ENCODE measurements at places on chromosomes 3 and 15.

DNA sequence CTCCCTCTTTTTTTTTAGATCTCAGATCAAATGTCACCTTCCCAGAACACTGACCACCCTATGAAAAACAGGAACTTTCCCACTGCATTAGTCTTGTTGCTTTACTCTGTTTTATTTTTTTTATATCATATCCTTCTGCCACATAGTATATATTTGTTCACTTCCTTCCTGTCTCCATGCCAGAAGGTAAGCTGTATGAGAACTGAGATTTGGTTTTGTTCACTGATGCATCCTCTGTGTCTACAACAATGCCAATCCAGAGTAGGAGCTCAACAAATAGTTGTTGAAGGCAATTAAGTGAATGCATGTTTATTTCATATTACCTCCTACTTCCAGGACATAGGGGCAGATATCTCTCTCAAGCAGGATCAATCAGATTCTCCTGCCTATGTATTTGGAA is 114.4 kb downstream of the TPRG1 start:
- no peak for DNase-seq

DNA sequence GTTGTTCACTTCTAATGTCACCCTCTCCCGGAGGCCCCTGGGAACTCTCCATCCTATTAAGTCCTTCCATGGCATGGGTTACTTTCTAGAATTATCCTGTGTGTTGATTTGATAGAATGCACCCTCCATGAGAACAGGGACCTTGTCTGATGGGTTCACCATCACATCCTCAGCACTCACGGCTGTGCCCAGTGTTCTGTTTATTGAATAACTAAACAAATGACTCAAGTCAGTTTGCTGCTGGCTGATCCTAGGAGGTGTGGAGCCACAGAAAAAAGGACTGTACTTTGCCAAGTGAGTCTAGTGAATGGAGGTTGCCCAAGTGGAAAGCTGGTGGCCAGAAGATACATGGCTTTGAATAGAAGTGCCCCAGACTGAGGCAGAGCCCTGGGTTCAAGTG is 48.5 kb upstream of the RAB6B start:
- no peak for DNase-seq

DNA sequence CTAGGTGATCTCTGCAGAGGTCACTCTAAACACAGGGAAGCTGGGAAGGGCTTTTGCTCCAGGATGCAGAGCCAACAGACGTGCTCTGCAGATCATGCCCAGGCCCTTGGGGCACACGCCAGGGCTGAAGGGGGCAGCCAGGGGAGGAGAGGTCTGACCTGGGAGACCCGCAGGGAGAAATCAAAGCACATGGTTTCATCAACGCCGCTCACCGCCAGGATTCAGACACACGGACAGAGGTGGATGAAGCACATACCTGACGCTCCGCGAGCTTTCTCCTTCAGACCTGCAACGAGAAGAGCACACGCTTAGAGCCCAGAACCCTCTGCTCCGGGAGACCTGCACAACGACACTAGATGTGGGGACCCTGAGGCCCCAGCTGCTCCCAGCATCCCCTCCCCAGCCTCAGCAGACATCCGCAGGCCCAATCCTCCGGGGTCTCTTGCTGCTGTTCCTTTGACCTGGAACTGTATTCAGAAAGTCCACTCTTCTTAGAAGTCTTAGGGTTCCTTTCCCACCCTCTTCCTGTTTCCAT is 90.7 kb upstream of the IQSEC1 start:
- DNase-seq: no peak

DNA sequence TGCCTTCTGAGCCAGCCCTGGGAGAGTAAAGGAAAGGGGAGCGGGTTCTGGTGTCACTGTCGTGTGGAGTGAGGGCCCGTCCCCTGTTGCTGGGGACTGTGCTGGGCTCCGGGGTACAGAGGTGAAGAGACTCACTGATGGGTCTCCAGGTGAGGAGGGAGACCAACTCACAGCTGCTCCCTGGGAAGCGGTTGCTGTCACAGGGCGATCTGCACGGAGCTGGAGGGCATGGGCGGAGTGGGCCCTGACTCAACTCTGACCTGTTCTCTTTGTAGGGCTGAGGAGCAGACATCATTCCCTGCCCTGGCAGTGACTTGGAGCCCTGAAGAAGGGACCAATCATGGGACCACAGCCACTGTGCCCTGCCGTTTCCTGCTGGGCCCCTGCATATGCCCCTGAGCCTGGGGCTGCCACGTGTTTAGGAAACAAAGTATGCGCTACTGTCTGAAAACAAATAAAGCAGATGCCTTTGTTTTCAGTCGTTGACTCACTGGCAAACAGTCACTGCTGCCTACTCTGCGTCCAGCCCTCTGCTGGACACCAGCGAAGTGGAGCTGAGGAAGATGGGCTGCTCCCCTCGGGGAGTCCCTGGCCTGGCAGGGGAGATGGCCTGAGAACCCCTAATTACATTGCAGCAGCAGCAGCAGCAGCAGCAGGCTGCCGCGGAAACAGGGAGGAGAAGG is 22.9 kb upstream of the PLXNA1 start:
- no peak for DNase-seq

DNA sequence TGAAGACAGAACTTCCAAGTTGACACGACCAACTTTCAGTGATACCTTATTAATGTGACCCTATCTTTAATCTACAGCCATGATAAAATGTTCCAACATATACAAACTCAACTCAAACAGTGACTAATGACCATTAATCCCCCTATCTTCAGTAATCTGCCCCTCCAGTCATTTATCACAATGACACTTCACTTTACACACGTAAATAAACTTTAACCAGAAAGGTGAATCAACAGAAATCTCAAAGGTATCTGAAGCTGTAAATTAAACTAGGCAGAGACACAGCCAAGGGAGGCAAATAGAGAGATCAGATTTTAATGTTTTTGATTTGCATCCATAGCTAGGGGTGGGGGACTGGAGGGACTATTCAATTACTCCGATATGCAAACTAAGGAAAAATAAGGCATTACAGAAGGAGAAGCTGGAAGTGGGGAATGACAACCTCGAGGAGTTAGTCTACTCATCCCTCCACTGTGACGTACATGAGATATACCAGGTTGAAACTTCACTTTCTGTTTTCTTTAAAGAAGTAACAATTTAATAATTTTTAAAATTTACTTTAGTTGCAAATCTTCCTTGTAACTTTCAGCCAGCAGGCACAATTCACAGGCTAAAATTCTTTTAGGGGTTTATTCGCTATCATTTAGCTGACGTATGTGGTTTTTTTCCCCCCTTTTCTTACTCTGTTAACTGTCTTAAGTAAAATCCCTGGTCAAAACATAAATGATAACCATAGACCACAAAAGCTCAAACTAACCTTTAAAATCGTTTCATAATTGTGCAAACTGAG is 751.0 kb downstream of the ROBO1 start:
- DNase-seq: no peak

GRCh38 chr3:132161608-132162007 is 126.8 kb upstream of the CPNE4 start:
- DNase-seq: no peak

GRCh38 chr3:179149406-179149867 is 1.3 kb downstream of the PIK3CA start:
- peak; percentile 76 for DNase-seq

GRCh38 chr3:186466391-186466974 is 77.7 kb downstream of the CRYGS start:
- DNase-seq: no peak

- no peak for DNase-seq
Observed at GRCh38 chr15:72585476-72586058, 68.9 kb upstream of the GOLGA6B start.

GRCh38 chr3:54519493-54519892 is 397.1 kb downstream of the CACNA2D3 start:
- no peak for DNase-seq

GRCh38 chr3:196210673-196211556 is at the start of gene ZDHHC19:
ZDHHC19 (minus strand) TSS chr3:196211400; CDS start chr3:196211315, 85 bp downstream.
- DNase-seq: no peak

GRCh38 chr3:37338500-37338899 is 164.1 kb upstream of the LRRFIP2 start:
- DNase-seq: no peak

DNA sequence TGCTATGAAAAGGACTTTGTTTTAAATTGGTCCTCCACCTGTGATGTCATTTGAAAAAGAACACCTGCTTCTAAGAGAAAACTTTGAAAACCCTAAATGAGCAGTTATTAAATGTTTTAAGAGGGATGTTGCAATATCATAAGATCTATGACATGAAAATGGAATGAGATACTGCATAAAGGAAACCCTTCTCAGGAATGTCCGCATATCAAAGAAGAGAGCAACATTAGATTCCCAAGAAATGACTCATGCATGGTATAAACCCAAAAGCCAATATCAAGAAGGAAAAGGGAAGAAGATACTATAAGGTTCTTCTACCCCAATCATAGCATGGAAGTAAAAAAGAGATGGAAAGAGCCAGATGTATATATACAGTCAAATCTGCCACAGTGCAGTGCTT is 627.5 kb upstream of the LMCD1 start:
- DNase-seq: no peak

DNA sequence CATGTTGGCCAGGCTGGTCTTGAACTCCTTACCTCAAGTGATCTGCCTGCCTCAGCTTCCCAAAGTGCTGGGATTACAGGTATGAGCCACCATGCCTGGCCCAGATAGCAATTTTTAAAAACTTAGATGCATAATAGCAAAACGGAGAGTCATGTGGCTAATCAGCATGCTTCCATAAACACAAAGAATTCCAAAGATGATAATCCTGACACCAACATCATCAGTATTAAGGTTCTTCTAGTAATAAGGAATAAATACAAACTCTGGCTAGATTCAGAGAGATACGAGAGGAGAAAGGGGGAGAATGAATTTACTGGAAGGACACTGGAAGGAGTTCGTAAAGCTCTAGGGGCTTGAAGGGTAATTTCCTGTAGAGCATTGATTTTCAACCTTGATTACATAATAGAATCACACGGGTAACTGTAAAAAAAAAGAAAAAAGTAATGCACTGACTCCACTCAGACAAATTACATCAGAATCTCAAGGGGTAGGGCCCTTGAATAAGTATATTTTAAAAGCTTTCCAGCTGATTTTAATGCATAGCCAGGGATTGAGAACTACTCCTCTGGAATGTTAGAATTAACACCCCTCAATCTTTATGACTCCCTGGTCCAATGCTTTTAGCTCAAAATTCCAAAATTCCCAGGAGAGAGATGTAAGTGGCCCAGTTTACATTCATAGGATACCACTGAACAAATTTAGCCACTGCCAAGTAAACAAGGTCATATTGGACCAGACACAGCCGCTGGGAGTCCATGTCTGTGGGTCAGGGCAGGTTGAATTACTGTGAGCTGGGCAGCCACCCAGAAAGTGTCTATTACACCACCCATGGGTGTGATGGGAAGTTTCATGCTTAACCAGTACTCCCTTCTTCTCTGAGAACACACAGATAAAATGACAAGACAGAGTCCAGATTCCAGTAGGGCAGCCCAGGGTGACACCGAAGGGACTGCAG is 243.9 kb downstream of the TBL1XR1 start:
- no peak for DNase-seq

- peak; percentile 8 for DNase-seq
Observed at GRCh38 chr3:155352900-155353490, 59.5 kb upstream of the STRIT1 start.

DNA sequence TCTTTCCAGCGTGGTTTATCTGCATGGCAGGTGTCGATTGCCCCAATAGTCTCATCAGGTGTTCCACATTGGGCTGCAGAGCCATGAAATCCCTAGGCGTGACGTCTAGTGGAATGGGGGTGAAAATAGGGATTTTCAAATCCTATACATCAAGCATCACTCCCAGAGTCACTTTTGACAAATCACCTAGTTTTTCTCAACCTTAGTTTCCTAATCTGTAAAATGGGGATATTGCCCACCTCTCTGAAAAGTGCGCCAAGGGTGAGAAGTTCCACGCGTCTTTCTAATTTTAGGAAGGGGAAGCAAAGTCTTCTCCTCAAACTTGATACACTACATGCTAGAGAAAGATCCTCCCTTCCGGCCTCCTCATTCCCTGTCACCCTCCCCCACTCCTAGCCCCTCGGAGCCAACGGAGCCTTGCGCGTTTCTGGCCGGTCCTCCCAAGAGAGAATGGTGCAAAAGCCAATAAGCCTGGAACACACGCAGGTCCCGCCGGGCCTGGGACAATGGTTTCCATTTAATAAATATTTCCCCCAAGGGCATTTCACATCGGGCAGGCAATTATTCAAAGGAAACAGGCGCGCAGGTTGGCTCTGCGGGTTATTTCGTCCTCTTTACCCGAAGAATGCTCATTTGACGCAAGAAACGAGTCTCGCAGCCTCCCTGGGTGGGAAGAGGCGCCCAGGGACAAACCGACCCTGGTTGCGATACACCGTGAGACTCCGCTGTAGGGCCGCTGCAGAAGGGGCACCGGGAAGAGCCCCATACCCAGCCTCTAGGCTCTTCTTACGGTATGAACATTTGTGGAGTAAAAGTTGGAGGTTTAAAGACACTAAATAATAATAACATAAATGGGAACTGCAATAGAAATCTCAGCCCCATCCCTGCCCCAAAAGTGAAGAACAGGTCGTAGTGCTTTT is 1.2 kb upstream of the SOX14 start:
- DNase-seq: no peak

- DNase-seq: no peak
Observed at GRCh38 chr15:62269504-62269903, 104.4 kb upstream of the C2CD4B start.

- peak; percentile 56 for DNase-seq
Observed at GRCh38 chr3:108862865-108863798, 40.5 kb downstream of the TRAT1 start.

GRCh38 chr15:78982736-78983135 is 37.9 kb upstream of the CTSH start:
- no peak for DNase-seq

- no peak for DNase-seq
Observed at GRCh38 chr15:60568914-60569391, 90.0 kb upstream of the ICE2 start.

- no peak for DNase-seq
Observed at GRCh38 chr15:74264081-74264501, 28.0 kb downstream of the CCDC33 start.
